ENCODE measurements at places on chromosomes 6 and 20. TPM values are rescaled to one million over a fixed set of nuclear protein-coding genes. Genes with fewer than 3 reads are reported as not detected.

GRCh38 chr6:138973466-138974153 is 14.4 kb downstream of the REPS1 start:
- DNase-seq, result no peak

DNA sequence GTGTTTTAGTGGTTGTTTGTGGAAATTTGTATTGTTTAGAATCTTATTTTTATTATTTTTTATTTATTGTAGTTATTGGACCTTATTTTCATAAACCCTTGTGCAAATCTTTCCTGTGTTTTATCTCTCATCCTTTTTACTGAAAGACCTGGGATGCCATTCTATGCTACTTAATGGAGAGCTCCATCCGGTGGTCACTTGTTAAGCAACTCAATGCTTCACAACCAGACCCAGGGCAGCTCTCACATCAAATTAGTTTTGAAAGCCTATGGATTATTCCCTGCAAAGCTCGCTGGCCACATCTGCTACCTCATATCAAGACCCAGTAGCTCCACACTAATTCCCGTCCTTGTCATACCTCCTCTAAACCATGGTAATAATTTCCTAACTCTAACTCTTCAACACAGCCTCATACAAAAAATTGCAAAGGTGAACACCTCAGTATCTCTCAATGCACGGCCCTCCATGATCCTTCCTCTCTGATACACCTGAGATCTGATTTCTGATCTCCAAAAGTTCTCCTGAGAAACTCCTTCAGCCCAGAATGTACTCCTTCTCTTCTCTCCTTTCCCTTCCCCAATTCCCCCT is 296.6 kb upstream of the MANEA start:
- DNase-seq, result no peak

The PACRG gene
- total RNA-seq, result not detected

The PDE10A gene
- not detected for total RNA-seq

The PRELID3B gene
- total RNA-seq, result 140 TPM

DNA sequence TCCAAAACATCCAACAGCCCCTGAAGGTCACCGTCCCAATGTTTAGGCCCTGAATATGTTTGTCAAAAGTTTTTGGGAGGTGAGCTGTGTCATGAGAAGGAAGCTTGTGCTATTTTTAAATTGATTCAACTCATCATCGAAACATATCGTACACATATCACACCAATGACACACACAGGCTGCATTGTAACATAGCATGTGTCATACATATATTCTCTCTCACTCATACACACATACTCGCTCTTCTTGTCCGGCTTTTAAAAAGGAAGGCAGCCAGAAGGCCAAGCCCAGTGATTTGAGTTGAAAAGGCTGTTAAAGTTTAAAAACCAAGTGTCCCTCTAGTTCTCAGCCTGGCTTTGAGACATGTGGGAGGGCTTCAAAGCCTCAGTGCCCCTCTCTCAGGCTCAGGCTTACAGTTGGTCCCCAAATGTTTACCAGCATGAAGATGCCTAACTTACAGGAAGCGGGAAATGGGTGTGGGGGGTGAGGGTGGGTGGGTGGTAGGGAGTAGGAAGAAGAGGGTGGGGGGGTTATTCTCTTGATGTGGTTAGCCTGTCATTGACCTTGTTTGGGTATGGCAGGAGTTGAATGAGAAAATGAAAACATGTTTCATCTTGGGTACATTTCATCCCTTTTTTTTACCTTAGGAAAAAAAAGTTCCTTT is 3.3 kb upstream of the PRDM1 start:
- DNase-seq, result no peak

DNA sequence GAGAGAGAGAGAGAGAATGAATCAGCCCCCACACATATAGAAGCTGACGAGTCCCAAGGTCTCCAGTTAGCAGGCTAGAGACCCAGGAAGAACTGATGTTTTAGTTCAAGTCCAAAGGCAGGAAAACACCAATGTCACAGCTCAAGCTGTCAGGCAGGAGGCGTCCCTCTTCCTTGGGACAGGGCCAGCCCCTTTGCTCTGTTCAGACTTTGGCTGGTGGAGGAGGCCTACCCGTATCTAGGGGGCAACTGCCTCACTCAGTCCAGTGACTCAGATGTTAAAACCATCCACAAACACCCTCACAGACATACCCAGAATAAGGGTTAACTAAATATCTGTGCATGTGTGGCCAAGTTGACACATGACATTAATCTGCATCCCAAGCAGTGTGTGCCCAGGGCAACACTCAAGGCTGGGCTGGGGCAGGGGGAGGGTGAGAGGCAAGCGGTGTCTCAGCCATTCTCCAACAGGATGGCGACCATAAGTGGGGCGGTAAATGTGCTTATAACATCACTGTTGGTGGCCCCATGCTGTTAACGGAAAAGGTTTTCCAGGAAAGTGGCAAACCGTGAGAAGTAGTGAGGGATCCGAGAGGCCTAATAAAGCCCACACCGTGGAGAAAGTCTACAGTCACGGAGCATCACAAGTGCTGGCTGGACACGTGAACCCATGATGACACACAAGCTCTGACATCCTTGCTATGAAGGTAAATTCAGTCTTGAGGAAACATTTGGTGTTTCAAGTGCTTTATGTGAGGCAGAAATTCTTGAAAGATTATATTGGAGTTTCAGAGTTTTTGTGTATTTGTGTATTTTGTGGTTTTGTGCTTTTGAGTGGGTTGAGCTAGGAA is 28.1 kb downstream of the RAMACL start:
- no peak for DNase-seq

The TINAG gene
- total RNA-seq, result not detected

- DNase-seq, result no peak
Observed at GRCh38 chr6:106792536-106793236, 163.3 kb downstream of the QRSL1 start.

DNA sequence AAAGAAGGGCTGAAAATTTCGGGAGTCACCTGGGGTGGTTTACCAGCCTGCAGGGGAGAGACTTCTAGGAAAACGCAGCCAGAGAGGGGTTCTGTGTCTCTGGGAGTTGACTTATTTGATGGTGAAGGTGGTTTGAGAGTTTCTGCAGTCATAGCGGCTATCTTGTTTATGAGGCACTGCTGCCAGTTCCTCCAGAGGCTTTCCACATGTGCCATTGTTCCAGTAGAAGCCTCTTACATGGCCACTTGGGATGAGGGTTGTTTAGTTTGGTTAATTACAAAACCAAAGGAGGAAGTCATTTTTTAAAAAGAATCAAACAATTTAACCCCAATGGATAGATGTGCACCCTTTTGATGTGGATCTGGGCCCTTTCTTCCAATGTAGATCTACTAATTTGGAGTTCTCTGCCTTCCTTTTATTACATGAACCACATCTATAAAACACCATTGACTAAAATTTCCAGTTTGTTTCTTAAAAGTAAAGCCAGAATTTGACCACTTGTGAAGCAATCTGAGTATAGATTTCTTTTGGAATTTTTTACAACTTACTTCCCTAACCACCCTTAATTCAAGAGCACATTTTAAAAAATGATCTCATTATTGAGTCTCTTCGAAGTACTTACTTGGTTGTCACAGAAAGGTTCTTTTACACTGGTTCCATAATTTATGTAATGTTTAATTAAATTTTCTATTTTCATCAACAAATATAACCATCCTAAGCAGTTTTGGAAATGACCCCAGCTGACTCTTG is 97.6 kb downstream of the TCP11 start:
- no peak for DNase-seq

DNA sequence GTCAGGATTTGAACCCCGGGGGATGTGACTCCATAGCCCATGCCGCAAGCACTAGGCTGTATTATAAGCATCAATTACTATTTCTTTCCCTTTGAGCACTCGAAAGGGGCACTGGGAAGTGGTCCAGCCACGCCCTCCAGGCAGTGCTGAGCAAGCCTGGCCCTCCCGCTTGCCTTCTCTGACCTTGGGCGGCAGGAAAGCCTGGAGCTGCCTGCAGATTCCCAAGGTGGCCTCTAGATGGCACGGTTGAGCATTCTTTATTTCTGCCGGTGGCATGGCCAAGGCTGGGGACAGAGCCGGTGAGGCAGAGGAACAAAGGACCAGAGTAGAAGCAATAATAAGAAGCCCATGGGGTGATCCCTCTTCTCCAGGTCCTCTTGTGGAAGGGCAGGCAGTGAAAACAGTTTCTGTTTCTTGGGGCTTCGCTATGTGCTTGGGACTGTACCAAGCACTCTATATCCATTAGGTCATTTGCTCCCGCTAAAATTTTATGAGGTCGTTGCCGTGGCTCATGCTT is 32.0 kb downstream of the ARHGAP40 start:
- DNase-seq, result peak; percentile 75

GRCh38 chr20:56974499-56975250 is 291.8 kb downstream of the BMP7 start:
- DNase-seq, result peak; percentile 51

GRCh38 chr6:84033523-84034451 is at the start of gene MRAP2:
MRAP2 (plus strand) TSS chr6:84033772; CDS start chr6:84055319, 21,547 bp downstream.
- DNase-seq, result peak; percentile 7

The RAB32 gene
- total RNA-seq, result 0.36 TPM

The BANF2 gene
- total RNA-seq, result not detected
